Activated T-cell treated with anti-CD3 and anti-CD28 coated beads, Interleukin-2, amount 50 U/mL, for 72 hours (primary cell): ENCODE measurements at places on chromosomes 3 and 15. TPM values are rescaled to one million over a fixed set of nuclear protein-coding genes. Genes with fewer than 3 reads are reported as not detected.

DNA sequence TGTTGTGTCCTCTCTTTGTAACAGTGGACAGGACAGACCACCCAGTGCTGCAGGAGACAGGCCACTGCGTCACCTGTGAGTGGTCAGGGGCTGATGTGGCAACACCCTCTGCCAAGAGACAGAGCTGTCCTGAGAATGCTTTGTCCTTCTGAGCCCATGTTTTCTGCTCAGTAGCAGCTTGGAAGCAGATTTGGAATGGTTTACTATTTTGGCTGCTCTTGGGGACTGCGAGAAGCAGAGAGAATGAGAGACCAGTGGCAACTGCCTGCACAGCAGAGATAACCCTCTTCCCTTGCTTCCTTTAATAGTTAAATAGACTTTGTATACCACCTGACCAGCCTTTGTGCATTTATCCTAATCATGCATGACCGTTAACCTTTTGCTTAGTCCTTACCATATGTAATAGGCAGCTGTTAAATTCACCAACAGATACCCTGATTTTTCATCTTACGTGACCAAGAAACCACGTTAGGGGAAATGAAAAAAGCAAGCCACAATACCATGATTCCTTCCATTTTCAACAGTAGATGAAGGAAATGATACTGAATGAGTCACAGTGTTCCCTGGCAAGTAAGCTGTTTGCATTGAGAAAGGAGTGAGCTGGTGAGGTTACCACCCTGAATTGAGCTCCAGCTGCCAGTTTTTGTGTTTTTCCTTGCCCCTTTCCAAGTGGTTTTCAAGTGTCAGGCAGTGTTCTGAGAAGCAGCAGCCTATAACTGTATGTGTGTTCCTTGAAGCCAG is 35.5 kb downstream of the B3GALNT1 start:
- peak overlapping the region; percentile 21 for H3K4me3 ChIP-seq
- no peak for DNase-seq
- H3K36me3 ChIP-seq, result no peaks in the 10 kb centered on the region
- H3K27me3 ChIP-seq, result peaks cover 7% of the 10 kb centered on the region
- peak overlapping the region; percentile 52 for H3K27ac ChIP-seq
- H3K4me1 ChIP-seq, result peaks cover 28% of the 10 kb centered on the region

- no peaks in the 10 kb centered on the region for H3K27me3 ChIP-seq
- H3K4me3 ChIP-seq, result no peak overlapping the region
Observed at GRCh38 chr3:36295296-36295695, 85.0 kb upstream of the STAC start.

DNA sequence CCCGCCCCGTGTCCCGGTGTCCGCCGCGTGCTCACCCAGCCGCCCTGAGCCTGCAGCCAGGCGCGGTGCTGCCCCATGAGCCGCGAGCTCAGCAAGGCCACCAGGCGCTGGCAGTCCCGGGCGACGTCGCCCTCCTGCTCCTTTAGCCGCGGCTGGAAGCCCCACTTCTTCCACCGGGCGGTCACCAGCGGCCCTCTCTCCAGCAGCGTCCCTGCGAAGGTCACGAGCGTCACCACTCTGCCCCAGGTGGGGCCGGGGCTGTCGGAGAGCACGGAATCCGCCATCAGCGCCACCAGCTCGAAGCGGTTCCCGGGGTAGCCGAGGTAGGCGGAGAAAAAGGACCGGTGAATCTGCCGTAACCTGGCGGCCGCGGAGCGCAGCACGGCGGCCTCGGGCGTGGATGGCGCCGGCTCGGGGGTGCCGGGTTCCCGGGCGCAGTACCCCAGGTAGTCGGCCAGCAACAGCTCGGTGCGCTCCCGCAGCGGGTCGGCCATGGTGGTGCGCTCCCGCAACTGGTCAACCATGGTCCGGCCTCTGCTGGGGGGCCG is 298 bp downstream of the BCL2L10 start:
- peak overlapping the region; percentile 79 for H3K4me3 ChIP-seq
- peaks cover 24% of the 10 kb centered on the region for H3K27me3 ChIP-seq
- H3K27ac ChIP-seq, result no peak overlapping the region
- no peaks in the 10 kb centered on the region for H3K4me1 ChIP-seq
- peak; percentile 47 for DNase-seq

DNA sequence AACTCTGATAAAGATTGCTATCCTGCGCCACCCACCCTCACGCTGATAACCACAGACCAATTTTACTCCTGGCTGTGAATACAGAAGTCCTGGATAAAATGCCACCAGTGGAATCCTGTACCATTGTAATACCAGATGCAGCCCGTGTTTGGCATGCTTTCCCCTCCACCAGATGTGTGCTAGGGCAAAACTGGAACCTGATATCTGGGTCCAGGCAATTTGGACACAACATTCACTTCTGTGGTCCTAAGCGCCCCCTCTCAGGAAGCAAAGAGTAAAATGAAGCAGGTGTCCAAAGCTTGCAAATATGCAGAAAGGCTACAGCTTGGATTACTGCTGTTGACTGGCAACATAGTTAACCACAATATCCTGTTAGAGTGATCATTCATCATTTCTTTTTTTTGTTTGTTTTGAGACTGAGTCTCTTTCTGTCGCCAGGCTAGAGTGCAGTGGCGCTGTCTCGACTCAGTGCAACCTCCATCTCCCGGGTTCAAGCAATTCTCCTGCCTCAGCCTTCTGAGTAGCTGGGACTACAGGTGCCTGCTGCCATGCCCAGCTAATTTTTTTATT is 32.8 kb downstream of the LOXL1 start:
- DNase-seq, result no peak
- no peaks in the 10 kb centered on the region for H3K36me3 ChIP-seq
- H3K4me1 ChIP-seq, result peaks cover 23% of the 10 kb centered on the region
- peak overlapping the region; percentile 67 for H3K4me3 ChIP-seq
- H3K27me3 ChIP-seq, result no peaks in the 10 kb centered on the region

DNA sequence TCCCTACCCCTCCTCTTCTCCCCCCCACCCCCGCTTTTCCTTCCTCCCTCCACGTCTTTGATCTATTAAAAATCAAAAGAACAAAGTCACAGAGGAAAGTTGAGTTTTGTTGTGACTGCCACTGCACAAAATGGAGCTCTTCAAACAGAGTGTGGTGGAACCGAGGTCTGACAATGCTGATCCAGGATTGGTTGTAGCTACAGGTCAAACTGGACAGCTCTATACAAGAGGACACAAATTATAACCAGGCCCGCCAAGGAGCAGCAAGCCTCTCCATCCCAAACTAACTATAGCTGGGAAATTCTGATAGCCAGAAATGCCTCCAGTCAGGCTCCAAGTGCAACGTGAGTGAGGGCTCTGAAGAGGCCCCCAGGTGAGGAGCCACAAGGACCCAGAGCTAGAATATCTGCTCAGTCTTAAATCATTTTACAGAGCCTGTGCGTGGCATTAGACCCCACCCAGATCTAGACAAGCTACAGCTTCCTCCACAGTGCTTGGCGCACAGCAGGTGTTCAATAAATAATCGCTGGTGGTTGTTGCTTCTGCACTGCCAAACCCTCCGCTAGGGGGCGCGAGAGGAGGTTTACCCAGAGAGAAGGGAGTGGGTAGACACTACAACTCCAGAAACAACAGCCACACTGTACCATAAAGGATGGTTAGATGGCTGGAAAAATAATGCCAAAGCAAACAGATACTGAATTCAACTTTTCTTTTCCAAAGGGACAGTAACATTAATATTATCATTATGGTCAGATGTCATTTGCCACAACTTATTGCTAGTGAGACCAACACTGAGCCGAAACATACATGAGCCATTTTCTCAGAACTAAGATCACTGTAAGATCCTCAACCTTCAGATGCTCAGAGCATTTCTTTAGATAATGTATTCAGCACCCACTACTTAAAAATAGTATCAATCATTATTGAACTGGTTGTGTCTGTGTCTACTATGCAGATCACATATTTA is 44.6 kb downstream of the ZIC4 start:
- no peaks in the 10 kb centered on the region for H3K4me1 ChIP-seq
- no peaks in the 10 kb centered on the region for H3K36me3 ChIP-seq
- no peak overlapping the region for H3K27ac ChIP-seq
- no peak overlapping the region for H3K4me3 ChIP-seq

- no peaks in the 10 kb centered on the region for H3K27me3 ChIP-seq
- peaks cover 31% of the 10 kb centered on the region for H3K4me1 ChIP-seq
- no peaks in the 10 kb centered on the region for H3K36me3 ChIP-seq
- no peak for DNase-seq
Observed at GRCh38 chr3:115160295-115160694, 13.2 kb upstream of the ZBTB20 start.

GRCh38 chr15:41790756-41791546 is 16.7 kb downstream of the MAPKBP1 start:
- H3K36me3 ChIP-seq, result no peaks in the 10 kb centered on the region
- H3K27ac ChIP-seq, result peak overlapping the region; percentile 45
- H3K27me3 ChIP-seq, result no peaks in the 10 kb centered on the region
- no peak for DNase-seq

GRCh38 chr3:133249490-133249889 is 150.4 kb upstream of the BFSP2 start:
- H3K27me3 ChIP-seq, result peaks cover 12% of the 10 kb centered on the region
- peaks cover 6% of the 10 kb centered on the region for H3K4me1 ChIP-seq
- no peak for DNase-seq

DNA sequence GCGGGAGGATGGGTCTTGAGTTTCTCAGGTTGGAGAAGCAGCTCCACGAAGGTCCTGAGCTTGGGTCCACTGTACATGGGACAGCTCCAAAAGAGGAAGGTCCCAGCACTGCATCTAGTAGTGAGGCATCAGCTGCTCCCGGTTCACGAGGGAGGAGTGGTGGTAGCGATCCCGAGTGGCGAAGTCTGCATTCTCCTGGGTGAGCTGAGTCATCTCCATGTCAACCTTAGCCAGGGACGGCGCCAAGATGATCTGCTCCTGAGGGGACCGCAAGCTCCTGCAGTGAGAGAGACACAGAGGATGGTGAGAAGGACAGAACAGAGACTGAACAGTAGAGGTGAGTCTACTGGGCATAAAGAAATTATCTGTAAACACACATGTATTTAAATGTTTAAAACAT is 28.0 kb upstream of the HEG1 start:
- H3K4me1 ChIP-seq, result no peaks in the 10 kb centered on the region
- H3K4me3 ChIP-seq, result no peak overlapping the region
- H3K27ac ChIP-seq, result no peak overlapping the region

DNA sequence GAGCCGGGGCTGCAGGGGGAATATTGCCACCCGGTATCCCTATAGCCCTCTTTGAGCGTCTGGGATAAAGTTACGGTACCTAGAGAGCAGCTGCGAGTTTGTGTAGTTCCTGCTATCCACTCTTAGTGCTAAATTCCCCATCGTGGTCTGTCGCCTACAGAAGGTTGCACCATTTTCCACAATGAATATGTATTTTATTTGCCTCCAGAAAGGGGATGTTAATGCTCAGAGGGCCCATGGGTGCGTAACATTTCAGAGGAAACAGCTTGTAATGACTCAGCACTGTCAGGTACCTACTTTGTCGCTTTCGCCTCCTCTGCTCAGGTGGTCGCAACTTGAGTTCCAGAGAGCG is 1.1 kb downstream of the SLCO3A1 start:
- peaks cover 66% of the 10 kb centered on the region for H3K4me1 ChIP-seq
- no peaks in the 10 kb centered on the region for H3K36me3 ChIP-seq
- peak; percentile 35 for DNase-seq
- H3K27me3 ChIP-seq, result peaks cover 4% of the 10 kb centered on the region

DNA sequence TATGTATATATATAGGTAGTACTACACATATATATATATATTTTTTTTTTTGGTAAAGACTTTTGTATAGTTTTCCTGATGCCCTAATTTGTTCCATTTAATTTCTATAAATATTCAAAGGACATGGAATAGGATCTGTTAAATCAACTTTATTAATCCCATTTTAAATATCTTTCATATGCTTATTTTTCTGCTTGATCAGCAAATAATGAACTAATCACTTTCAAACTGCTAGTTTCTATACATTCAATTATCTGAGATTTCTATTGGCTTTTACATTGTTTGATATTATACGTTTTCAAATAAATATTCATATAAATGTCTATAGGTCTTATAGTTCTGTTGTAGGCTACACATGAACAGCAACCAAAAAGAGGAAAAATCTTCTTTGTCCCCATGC is 21.7 kb downstream of the ZXDC start:
- no peak overlapping the region for H3K4me3 ChIP-seq
- no peaks in the 10 kb centered on the region for H3K27me3 ChIP-seq
- H3K36me3 ChIP-seq, result peaks cover 10% of the 10 kb centered on the region
- peak overlapping the region; percentile 1 for H3K27ac ChIP-seq

DNA sequence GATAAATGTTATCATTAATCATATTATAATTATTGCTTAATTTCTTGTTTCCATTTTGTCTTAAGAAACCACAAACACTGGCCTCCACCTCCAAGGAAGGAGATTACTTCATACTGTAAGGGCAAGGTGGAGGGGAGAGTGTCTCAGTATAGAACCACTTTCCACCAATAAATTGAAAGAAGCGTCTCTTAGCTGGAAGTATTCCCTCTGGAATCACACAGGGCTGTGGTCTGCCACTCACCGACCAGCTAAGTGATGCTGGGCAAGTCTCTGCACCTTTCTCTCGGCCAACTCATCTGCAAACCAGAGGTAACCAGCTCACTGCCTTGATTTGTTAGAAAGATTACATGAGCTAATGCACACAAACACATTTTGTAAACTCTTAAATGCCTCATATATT is 63.1 kb downstream of the EIF4E3 start:
- peaks cover 29% of the 10 kb centered on the region for H3K4me1 ChIP-seq
- H3K27ac ChIP-seq, result no peak overlapping the region
- no peaks in the 10 kb centered on the region for H3K27me3 ChIP-seq
- no peak for DNase-seq
- peaks cover 10% of the 10 kb centered on the region for H3K36me3 ChIP-seq

GRCh38 chr3:12559520-12559919 is 2.6 kb downstream of the MKRN2 start:
- peak overlapping the region; percentile 37 for H3K4me3 ChIP-seq
- peaks cover 6% of the 10 kb centered on the region for H3K36me3 ChIP-seq
- no peak for DNase-seq
- H3K4me1 ChIP-seq, result peaks cover 63% of the 10 kb centered on the region
- H3K27ac ChIP-seq, result no peak overlapping the region

- H3K27me3 ChIP-seq, result peaks cover 7% of the 10 kb centered on the region
- H3K4me1 ChIP-seq, result peaks cover 17% of the 10 kb centered on the region
- H3K36me3 ChIP-seq, result no peaks in the 10 kb centered on the region
Observed at GRCh38 chr3:118987477-118987876, 47.2 kb downstream of the IGSF11 start.

DNA sequence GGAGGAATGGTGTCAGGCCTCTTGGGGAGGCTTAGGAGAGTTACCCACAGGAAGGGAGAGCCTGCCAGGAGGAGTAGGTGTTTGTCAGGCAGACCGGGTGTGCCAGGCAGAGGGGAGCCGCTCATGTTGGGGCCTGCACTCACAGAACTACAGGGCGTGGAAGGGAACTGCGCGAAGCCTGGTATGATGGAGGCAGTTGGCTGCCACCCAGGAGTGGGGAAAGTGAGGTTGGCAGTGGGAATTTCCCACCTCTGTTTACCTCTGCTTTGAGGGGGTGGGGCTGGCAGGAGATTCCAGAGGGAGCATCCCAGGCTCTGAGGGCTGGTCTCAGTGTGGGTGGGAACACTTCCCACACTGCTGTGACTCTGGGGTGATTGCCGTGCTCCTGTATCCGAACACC is 99.9 kb downstream of the SLCO3A1 start:
- H3K27me3 ChIP-seq, result no peaks in the 10 kb centered on the region
- no peak overlapping the region for H3K4me3 ChIP-seq
- no peak for DNase-seq
- H3K36me3 ChIP-seq, result no peaks in the 10 kb centered on the region
- peak overlapping the region; percentile 41 for H3K27ac ChIP-seq

Gene ERICH6
- 0.19 TPM for total RNA-seq

Gene COL8A1
- total RNA-seq, result 0.10 TPM

Gene MYLK
- total RNA-seq, result not detected

Gene GREM1
- total RNA-seq, result 0.25 TPM
